Caki2 (cell line): ENCODE measurements at places on chromosomes 2 and 18.
A peak's percentile ranks its signal among the peaks of the same experiment; 100 is the strongest.

- DNase-seq = no peak
Measured at GRCh38 chr2:134233728-134234136, 20.1 kb upstream of the MGAT5 start.

DNA sequence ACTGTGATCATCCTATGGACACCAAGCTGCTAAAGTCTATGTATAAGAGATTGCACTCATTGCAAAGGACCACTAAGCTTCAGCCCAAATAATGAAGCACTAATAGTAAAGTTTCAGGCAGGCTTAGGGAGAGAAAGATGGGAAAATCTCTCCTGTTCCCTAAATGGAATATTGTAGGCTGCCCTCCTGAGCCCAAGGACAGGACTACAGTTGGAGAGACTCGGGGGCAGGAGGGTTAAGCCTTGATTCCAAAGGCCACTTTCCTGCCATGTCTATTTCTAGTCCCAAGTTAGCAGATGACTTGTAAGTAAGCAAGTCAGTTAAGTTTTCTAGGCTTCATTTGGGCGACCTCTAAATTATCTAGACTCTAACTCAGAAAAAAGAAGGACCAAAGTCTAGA lies 9.0 kb downstream of the TMEM247 start:
- no peak for DNase-seq

DNA sequence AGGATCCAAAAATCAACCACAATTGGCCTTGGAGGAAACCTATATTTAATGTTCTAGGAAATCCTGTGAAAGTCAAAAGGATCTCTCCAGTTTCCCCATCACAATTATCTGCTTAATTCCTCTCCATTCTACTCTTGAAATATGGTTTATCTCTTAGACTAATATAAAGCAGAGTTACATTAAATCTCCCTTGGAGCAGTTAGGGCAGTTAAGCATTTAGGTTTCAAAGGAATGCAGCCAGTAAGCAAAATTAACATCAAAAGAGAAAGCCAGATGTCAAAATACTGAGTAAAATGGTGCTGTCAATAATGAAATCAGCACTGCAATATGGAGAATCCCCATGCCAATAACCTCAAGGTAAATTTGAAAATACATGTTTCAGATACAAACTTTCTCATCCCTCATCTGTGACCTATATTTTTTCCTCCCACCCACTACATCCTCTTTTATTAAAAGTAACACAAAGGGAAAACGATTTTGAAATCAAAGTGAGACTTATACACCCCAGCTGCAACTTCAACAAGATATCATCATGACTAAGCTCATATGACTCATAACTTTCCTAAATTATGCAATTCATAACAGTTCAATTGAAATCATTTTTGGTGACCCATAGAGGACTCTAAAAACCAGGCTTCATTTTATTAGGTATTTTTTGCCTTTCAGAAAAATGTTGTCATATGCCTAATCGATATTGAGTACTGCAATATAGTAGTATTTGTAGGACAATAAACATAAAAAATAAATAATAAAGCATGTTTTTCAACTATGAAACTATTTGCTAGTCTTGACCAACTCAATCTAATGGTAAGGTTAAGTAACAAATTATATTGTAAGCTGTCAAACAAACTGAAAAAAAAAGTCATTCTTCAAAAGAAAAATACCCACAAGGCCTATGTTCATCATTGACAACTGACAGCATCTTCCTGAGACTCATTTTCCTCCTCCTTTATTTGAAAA lies 3.1 kb downstream of the ADAM17 start:
- DNase-seq = peak; percentile 45

GRCh38 chr2:54482715-54483114 lies 26.6 kb downstream of the SPTBN1 start:
- no peak for DNase-seq

- DNase-seq = peak; percentile 71
Measured at GRCh38 chr2:163723881-163724280, 11.9 kb downstream of the FIGN start.

GRCh38 chr18:28086670-28087552 lies 90.0 kb downstream of the CDH2 start:
- DNase-seq = peak; percentile 48

DNA sequence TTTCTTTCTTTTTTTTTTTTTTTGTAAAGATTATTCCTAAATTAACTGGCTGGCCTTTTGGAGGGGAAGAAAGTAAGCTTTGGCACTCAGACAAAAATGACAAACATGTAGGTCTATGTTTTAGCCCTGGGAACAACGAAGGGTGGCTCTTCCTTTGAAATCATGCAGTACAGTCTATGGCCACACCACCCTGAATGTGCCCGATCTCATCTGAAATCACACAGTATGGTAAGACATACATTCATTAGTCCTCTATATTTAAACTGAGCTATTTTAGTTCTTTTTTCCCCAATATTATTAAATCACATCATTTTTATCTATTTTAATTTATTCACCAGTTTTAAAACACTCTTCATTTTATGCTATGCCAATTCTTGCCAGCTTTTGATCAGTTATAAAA lies 48.2 kb downstream of the PLA2R1 start:
- no peak for DNase-seq

DNA sequence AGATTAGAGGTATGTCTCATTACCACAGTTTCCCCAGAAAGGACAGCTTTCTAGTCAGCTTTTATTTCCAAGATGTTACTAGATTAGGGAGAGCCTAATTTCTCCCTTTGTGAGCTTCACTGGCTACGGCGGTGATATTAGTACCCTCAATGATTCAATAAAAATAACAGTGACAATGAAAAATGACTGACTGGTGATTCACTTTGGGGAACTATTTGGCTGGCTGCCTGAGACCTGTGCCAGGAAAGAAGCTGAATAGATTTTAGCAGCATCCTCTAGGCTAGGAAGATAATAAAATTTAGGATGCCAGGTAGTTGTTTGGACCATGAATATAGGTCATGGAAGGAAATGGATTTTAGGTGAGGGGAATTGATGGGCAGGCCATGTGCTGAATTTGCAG lies 178.7 kb downstream of the FMNL2 start:
- DNase-seq = peak; percentile 77

- no peak for DNase-seq
Measured at GRCh38 chr2:21498016-21498415, 374.2 kb downstream of the TDRD15 start.

DNA sequence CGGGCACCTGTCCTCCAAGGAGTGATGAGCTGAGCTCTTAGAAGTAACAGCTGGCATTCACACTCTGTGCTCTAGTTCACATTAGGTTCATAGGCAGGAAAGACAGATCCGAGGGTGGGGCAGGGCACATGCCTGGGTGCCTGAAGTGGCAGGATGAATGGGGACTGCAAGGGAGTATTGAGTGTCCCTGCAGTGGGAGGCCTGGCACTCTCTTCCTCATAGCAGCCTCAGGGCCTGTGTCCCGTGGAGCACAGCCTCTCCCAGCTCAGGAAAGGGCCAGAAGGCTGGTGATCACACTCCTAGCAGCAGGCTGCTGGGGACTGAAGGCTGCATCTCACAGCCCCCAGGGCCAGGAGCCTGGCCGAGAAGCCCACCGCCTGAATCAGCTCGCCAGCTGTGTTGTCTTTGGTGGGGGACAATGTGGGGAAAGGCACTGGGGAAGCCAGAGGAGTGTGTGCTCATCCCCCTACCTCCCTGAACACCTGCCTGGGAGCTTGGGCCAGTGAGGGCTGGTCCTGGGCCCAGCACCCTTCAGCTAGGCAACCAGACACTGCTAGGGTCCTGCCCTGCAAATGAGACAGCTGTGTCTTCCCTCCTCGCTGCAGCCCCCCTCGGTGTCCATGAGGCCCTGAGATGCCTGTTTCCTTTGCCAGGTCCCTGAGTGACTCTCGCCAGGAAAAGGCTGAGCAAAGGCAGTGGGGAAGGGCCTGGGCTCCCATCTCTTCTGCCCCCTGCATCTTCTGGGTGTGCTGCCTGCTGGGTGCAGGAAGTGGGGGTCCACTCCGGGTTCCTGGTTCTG lies 48.2 kb upstream of the HS6ST1 start:
- DNase-seq = no peak

GRCh38 chr2:923832-924601 lies 26.6 kb upstream of the SNTG2 start:
- DNase-seq = no peak

DNA sequence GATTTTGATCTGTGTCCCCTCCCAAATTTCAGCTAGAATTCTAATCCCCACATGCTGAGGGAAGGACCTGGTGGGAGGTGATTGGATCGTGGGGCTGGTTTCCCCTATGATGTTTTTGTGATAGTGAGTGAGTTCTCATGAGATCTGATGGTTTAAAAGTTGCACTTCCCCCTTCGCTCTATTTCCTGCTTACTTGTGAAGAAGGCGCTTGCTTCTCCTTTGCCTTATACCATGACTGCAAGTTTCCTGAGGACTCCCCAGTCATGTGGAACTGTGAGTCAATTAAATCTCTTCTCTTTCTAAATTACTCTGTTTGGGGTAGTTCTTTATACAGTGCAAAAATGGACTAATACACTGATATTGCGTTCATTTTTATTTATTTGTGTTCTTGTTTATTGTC lies 636.8 kb upstream of the LINC00305 start:
- no peak for DNase-seq

GRCh38 chr2:238811293-238811692 lies 36.6 kb upstream of the TWIST2 start:
- DNase-seq = no peak

DNA sequence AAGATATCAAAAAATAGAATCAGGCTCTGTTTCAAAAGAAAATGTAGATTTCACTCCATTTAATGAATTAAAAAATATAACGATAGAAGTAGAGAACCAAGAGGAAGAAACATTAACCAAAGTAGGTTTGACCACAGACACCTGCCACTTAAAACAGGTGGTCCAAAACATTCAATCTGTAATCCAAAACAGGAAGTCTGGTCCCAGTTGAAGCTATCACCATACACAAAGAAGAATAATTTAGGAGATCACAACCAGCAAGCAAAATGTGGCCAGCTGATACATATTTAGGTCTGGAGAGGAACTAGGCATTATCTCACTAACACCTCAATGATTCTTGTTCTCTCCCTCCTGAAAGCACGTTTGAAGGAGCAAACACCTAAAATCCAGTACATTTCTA lies 73.1 kb downstream of the FTCDNL1 start:
- no peak for DNase-seq

DNA sequence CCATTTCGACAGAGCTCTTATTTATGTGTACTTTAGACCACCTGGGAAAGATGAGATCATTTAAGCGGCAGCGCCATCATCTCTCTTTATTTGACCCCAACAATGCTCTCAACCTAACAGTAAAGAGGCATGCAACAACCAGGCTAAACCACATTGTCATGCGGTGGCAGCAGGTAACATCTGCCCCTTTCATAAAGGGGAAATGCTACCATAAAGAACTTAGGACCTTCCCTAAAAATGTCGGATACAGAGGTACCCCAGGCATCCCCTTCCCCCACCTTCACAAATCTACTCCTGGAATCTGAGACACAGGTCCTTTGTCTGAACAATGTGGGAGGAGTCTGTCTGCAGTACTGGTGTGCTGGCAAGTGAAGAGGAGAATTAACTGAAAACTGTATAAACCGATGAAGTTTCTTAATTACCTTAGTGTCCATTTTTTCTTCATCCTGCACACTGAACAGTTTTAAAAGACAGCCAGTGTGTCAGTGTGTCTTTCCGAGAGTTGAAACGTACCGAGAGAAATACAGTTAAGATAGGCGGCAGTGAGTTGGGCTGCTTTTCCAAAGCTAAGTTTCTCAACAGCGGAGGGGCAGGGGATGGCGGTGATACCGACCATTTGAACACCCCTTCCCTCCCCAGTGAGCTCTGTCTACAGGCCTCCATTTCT lies 1.9 kb downstream of the MEX3C start:
- DNase-seq = peak; percentile 58

- no peak for DNase-seq
Measured at GRCh38 chr2:54500404-54501205, 44.5 kb downstream of the SPTBN1 start.

DNA sequence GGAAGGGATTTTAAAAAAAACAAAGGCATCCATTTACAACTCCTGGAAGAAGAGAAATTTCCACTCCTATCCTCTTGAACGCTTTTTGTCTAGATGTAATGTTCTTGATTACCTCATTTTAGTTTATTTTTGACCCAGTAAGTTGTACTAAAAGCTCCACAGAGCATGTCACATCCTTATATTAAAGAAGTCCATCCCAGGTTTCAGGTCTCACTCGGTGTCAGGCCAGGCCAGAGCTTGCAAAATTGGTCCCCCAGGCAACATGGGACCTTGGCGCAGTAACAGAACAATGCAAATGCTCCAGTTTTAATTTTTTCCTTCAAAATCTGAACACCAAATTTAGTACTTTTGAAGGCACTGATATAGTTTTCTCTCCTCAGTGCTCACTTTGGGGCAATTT lies 218.4 kb upstream of the REV1 start:
- no peak for DNase-seq
